ENCODE measurements at places on chromosomes 2 and 18. TPM values are rescaled to one million over a fixed set of nuclear protein-coding genes. Genes with fewer than 3 reads are reported as not detected.

Gene COL5A2
- total RNA-seq = 0.66 TPM

Gene PLGLB1
- 3.2 TPM for total RNA-seq

Gene UGP2
- 59.8 TPM for total RNA-seq

Gene CXCR1
- not detected for total RNA-seq

Gene CYP27C1
- total RNA-seq = not detected

Gene FBXO41
- total RNA-seq = 25.3 TPM

Gene MROH2A
- total RNA-seq = not detected

Gene C2orf42
- 29.1 TPM for total RNA-seq

Gene QPCT
- total RNA-seq = 4.2 TPM

Gene TXNDC2
- not detected for total RNA-seq

Gene MYL1
- total RNA-seq = not detected

Gene CMPK2
- 0.62 TPM for total RNA-seq

Gene UGT1A10
- total RNA-seq = not detected

Gene FHOD3
- not detected for total RNA-seq

Gene ACVR2A
- total RNA-seq = 1.4 TPM

Gene SCN9A
- total RNA-seq = not detected

Gene LINC00305
- total RNA-seq = not detected
